T-helper 2 cell (primary cell): ENCODE measurements at places on chromosomes 12 and 14.

DNA sequence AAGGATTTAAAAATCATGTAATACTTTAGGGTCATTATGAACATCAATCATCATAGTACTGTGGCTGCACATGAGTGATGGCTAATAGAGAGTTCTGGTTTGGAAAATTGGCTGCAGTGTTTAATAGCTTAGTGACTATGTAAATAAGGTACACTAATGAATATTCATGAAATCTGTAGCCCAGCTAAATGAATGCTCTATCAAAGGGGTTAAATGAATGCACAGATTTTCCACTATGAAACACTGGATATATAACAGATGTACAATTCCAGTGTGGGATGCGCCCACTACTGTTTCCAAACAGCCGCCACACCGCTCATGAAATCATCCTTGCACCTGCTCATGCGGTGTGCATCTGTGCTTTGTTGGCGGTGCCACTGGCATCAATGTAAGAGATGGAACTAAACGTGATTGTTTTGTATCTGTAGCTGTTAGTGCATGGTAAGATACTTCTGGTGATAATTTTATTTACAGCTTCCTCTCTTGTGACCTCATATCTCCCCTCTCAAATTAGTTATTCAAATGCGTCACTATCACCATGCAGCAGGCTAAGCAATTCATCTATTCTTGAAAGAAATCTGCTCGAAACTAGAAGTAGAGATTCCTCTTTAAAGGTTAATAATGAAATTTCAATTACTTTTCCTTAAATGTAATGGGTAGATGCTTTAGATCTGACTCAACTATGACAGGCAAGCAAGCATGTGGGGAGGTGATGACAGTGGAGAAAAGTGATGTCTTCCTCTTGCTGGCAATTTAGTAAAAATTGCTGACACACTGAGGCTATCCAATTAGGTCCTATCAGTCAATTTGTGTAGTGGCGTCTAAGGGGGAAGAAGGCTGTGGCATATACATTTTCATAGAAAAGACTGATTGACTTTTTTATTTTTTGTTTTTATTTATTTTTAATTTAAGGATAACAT lies 433.6 kb downstream of the AEBP2 start:
- no peak for DNase-seq

- peak; percentile 16 for DNase-seq
Observed at GRCh38 chr14:65927931-65928356, 515.4 kb downstream of the FUT8 start.

DNA sequence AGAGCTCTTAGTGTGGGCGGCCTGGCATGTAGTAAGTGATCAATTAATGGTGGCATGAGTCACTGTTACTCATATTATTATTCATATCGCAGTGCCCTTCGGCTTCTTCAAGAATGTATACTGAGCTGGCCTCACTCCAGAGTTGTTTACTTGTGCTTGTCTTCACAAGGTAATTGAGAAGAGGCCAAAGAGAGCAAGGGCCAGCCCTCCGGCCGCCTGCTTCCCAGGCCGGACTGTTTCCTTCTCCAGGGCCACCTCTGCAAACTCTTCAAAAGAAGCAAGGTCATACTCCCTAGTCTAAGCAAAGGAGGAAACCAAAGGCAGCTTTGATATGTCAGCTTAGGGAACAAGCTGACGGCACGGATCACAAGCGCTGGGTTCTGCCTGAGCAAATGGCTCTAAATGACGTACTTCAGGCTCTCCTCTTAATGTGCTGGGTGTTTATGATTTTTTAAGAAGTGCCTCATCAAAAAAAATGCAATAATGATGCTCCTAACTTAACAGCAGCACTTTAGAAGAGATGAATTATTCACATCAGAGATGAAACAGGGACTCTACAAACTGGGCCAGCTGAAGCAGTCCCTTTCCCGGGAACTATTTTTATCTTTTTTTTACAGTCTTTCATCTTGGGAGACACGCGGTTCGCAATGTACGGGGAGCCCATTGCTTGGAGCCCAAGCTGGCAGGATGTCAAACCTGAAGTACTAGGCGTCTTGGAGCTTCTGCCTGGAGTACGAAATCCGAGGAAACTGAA lies 65.6 kb upstream of the DLK1 start:
- no peak for DNase-seq

GRCh38 chr14:89175881-89176799 lies 240.9 kb downstream of the FOXN3 start:
- DNase-seq, result no peak

DNA sequence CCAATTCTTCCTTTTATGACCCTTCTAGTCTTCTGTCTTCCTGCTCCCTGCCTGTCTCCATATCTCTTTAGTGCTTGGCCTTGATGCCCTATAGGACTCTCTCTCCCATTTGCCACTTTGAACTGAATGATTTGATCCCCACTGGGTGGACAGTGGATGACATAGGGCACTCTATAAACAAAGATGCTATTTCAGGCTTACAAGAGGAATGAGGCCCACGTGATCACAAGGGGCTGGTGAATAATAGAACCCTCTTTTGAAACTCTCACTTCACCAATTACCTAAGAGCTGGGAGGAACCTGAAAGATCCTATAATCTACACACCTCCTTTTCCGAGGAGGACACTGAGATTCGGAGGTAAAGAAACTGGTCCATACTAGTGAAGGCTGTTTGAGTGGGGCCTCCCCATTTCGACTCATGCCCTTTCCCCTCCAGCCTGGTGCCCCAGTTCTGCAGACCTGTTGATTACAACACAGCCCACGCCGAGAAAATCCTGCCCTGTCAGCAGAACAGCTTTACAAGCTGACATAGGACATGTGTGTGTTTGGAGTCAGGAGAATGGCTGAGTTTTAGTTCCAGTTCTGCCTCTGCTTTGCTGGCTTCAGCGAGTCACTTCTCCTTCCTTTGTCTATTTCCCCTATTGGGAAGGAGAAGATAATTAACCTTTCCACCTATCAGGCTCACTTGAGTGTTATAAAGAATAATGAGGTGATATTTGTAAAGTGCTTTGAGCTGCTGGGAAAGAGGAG lies 400.3 kb downstream of the ZFP36L1 start:
- DNase-seq, result no peak

- DNase-seq, result no peak
Observed at GRCh38 chr12:127539226-127539858, 727.6 kb upstream of the TMEM132C start.

GRCh38 chr12:16048511-16048910 lies 137.4 kb downstream of the DERA start:
- DNase-seq, result no peak

DNA sequence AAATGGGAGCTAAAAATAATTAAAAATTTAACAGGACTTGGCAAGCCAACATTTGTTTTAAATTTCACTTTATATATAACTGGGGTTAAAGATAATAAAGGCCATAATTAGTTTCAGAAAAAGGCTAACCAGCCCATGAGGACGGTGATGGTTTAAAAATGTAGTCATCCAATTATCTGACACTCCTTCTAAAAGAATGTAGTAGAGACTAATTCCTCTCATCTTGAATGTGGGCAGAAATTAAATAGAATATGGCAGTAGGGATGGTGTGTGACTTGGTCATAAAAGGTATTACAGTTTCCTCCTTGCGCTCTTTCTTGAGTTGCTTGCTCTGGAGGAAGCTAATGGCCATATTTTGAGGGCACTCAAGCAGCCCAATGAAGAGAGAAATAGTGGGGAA lies 49.1 kb upstream of the PTPRB start:
- no peak for DNase-seq

DNA sequence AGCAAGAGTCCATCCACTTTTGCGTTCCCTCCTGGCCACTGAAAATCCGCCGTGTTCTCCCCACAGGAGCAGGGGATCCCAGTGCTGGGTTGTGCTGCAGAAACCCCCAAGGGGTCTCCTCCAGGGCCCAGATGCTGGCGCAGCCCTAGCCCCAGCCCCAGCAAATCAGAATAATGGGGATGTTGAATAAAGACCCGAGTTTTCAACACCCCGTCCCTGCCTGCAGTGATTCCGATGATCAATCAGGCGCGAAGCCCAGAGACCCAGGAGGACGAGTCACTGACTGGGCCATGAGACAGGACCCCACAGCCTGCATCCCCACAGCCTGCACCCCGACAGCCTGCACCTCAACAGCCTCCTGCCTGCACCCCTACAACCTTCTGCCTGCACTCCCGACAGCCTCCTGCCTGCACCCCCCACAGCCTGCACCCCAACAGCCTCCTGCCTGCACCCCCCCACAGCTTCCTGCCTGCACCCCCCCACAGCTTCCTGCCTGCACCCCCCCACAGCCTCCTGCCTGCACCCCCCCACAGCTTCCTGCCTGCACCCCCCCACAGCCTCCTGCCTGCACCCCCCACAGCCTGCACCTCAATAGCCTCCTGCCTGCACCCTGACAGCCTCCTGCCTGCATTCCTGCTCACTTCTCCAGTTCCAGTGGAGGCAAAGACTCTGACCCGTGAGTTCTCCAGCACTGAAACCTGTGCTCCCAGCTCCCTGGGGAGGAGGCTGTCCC lies 37.2 kb downstream of the TNFAIP2 start:
- no peak for DNase-seq

GRCh38 chr12:27797301-27798025 lies 17.4 kb upstream of the MANSC4 start:
- no peak for DNase-seq

DNA sequence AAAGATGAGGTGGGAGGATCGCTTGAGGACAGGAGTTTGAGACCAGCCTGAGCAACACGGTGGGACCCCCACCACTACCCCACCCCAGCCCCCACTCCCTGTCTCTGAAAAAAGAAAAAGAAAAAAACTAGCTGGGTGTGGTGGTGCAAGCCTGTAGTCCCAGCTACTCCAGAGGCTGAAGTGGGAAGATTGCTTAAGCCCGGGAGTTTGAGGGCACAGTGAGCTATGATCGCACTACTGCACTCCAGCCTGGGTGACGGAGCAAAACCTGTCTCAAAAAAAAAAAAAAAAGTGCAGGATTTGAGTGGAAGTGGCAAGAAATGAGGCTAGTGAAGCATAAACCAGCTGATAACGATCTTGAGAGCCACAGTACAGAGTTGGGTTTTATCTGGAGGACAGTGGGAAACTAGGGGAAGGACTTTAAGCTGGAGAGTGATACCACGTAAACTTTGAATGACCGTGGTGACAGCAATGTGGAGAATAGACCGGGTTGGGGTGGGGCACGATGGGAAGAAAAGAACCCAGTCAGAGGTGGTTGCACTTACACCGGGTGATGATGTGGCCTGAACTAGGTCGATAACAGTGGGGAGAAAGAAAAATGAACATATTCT lies 85.3 kb downstream of the TMEM260 start:
- DNase-seq, result no peak

DNA sequence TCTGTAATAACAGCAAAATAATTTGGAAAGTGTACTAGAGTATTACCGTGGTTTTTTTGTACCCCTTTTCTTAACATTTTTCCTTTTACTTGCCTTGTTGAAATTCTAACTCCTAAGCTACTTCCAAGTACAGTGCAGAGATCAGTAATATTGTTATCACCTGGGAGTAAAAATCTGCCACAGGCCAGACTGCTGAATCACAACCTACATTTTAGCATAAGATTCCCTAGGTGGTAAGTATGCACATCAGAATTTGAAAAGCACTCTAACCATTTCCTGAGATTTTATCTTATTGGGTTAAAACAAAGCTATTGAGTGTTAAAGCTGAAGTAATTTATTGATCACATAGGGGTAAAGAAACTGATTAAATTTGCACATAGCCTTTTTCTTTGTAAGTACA lies 55.2 kb upstream of the KCNH3 start:
- DNase-seq, result no peak

GRCh38 chr12:25853316-25854095 lies 105.0 kb upstream of the RASSF8 start:
- DNase-seq, result no peak

DNA sequence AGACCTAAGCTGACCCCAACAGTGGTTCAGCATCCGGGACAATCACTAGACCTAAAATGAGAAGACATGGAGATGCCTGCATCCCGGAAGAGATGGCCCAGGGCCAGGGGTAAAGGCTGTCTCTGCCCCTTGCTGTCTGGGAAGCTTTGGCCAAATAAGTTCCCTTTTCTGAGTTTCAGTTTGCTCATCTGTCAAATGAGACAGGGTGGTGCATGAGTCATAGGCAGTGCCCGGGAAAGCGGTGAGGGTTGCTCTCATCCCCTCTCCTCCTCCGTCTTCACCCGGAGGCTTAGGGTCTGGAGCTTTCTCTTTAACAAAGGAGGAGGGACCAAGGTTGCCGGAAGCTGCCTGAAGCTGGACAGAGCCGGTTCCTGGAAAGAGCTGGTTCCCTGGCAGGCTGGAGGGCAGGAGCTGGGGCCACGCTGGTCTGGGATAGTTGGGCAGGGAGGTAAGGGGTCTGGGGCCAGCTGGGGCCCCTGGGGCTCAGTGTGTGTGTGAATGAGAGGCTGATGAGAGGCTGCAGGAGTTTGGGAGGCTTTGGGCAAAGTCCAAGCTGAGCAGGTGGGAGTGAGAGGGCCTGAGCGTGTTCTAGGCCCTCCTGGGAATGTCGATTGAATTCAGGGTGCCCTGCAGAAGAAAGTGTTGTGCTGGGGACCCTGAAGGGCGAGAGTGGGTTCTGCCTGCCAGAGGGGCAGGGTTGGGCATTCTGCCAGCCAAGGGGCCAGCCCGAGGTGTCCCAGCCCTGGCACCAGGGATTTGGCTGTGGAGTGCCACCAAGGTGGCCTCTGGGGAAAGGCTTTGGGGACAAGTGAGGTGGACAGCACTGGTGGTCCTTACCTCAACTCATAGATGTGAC lies at the start of gene SDSL:
SDSL (plus strand) TSS at position 351 of the 856 bp plus-strand sequence. CDS start 5,603 bp downstream, outside the sequence.
- DNase-seq, result no peak

GRCh38 chr14:89858089-89858488 lies 96.4 kb downstream of the EFCAB11 start:
- no peak for DNase-seq

DNA sequence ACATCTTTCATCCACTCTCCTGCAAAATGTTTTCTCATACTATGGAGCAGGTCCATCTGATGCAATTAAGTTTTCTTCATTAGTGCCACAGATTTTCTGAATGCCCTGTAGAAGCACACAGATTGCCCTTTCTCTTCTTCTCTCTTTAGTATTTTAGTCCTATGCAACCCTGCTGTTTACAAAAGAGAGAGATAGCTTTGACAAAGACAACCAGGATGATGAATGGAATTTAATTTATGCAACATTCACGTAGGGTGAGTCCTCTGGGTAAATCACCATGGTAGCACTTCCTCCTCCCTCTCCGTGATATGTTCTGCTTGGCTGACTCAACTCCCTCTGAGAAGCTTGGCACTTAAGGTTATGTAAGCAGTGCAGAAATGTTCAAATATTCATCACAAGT lies 400.9 kb upstream of the PDE3A start:
- no peak for DNase-seq

DNA sequence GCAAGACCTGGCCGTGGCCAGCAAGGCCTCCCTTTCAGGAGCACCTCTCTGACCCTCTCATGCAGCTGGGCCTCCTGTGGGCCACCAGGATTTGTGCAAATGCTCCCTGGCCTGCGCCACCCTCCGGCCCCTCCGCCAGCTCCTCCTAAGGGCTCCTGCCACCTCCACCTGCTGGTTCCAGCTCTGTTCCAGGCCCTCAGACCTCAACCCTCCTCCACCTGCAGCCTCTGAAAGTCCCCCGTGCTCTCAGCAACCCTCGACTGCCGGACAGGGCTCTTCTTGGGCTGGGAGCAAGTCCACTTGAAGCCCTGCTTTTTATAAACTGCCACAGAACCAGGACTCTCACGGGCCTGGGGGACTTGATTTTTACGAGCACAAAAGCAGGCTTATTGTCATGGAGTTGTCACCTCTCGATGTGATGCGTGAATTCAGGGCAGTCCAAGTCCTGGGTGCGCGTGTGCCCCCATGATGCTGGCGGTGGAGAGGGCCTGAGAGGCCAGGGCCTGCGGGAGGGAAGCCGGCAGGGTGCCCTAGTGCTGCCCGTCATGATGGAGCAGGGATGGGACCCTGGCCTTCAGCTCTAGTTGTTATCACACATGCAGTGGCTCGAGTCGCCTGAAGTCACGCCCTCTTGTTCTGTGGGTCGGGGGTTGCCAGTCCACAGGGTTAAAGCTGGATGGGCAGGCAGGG lies 9.1 kb downstream of the TEDC1 start:
- no peak for DNase-seq
